ENCODE measurements at places on chromosomes 4 and X.

- no peak for DNase-seq
Observed at GRCh38 chr4:52407545-52407944, 251.6 kb downstream of the USP46 start.

DNA sequence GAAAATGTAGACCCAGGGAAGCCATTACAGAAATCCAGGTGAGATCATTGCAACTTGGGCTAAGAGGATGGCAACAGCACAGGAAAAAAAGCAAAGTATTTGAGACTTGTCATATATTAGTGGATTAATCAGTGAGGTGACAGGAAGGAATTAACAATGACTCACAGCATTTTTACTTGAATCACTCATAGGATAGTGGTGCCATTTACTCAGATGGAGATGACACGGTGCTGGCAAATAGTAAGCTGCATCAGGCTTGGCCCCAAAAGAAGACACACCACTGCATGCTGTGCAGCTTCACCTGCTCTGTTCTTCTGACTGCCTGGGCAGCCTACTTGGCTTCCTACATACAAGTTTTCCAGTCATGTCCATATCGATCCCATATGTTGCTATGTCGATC lies 144.8 kb downstream of the FRYL start:
- no peak for DNase-seq

DNA sequence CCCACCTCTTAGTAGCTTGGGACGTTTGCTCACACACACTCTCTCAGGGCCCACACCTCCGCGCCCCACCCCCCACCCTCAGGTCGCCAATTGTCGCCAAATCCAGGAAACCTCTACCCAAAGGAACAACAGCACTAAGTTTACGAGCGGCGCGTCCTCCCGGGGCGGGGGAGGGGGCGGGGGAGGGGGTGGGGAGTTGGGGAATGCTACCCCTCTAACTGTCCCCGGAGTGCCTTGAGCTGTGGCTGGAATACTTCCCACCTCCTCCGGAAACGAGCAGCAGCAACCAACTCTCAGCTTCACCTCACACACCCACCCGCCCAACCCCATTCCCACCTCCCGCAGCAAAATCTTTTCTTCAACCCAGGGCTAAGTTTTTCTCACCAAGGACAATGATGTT lies 135.6 kb upstream of the ZIC3 start:
- no peak for DNase-seq

GRCh38 chr4:8548731-8549351 lies 31.4 kb upstream of the GPR78 start:
- no peak for DNase-seq

- DNase-seq = no peak
Observed at GRCh38 chr4:72365016-72365415, 204.0 kb downstream of the ADAMTS3 start.

DNA sequence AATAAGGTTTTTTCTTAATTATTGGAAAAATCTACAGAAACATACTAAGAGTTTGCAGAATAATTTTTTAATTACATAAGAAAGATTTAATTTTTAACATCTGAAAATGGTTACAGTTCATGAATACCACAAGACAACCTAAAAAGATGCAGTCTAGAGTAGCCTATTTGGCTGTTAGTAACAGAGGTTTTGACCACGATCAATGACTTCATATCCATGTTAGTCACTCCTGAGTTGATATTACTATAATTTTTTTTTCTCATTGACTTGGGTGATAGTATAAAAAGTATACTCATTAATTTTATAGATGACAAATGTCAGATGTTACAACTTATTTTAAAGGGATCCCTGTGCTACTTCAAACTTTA lies 272.5 kb downstream of the DCTD start:
- DNase-seq = no peak

DNA sequence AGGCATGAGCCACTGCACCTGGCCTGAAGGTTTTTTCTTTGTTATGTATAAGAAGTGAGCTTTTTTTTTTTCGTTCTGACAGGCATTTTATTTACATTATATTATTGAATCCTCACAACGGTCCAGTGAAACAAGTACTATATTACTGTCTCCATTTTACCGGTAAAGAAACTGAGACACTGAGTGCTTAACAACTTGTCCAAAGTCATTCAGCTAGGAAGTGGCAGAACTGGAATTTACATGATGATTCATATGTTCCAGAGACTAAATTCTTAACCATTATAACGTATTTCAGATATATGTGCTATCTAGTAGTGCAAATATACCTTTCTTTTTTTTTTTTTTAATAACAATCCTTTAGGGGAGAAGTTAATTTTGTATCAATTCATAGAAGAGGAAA lies 18.4 kb upstream of the SLC6A14 start:
- DNase-seq = no peak

DNA sequence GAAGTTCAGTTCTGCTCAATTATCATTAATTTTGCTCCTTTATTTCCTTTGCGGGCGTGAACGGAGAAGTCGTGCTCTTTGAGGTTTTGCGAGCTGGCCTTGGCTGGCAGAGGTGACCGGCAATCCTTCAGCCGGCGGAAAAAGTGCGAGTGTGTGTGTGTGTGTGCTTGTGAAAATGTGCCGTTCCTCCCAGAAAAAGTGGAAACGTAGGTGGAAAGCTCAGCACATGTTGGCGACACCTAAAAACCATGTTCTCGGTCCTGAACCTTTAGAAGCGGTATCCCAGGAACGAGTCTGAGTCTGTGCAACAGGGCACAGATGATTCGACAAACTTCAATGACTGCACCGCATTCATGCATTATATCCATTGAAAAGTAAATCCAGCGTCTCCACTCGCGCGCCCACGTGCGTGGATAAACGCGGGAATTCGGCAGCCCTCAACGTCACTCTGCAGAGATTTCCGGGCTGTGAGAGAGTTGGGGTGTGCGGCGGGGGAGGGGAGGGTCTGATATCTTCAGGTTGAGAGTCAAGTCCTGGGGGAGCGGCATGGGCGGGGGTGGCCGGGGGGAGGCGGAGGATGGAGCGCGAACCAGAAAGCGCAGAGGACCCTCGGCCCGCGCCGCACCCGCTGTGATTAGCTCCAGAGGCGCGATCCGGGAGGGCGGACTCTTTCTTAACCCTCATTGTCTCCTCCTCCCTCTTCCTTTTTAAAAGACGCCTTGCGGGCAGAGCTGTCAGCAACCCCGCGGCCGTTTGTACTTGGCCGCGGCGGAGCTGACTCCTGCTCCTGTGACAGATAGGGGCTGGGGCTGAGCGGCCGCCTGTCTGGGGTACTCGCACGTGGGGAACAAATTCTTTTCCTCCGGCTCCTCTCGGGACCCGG lies at the start of gene SHISA3:
Gene SHISA3 (plus strand): TSS at position 737 of the 883 bp plus-strand sequence. CDS start 569 bp downstream, outside the sequence.
- DNase-seq = no peak

DNA sequence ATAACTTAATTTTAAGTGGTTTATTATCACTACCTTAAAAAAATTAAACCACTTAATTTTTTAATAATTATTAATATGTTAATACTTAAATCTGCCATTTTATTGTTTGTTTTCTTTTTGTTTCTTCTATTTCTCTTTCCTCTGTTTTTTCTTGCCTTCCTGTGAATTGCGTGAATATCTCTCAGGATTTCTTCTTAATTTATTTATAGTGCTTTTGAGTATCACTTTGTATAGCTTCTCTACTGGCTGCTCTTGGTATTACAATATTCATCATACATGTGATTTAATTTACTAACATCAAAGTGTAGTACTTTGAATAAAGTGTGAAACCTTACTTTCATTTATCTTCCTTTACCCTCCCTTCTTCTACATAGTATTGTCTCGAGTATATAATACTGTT lies 349.5 kb upstream of the CPXCR1 start:
- DNase-seq = no peak

DNA sequence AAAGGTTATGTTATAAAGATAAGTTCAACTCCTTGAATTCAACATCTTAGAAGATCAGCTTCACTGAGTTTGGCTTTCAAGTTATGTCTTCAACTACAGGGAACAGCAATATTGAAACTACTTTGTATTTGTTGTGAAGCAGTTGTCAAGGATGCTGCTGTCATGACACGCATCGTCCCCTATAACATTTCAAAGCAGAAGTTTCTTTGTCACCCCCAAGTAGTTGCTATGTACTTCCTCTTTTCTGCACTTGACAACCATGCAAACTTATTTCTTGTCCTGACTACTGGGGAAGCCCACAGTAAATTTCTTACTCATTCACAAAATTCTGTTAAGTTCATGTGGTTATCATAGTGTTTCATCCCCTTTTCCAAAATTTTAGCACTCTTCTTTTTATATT lies 14.3 kb downstream of the ANTXR2 start:
- no peak for DNase-seq

GRCh38 chr4:2942037-2942531 lies 21.1 kb downstream of the NOP14 start:
- DNase-seq = no peak

DNA sequence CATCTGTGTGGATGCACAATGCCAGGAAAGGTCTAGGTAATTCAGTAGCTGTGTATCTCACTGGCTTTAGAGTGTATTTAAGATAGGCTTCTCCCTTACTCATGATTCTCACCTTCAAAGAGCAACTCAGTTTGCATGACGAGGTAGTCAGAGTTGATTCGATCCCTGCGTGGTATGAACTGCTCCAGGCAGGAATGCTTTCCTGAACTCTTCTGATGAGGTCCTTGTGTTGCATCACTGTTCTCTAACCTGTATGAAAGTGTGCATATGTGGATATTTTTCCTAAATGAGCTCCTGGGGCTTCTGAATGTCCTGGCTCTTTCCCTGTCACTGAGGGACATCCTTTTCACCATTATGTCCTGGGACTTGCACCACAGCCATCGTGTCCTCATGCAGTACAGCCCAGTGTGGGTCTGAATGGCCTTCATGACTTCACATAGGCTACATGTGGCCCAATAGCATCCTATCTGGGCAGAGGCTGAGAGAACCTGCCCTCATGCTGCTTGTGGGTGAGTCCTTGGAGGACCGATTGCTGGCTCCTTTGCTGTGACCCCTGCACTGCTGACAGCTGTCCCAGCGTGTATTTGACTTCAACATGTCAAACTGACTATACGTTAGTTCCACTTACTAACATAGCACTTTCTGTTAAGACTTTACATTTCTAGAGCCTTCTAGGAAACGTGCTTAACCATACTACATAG lies 65.3 kb upstream of the WDR1 start:
- DNase-seq = no peak

GRCh38 chr4:154738426-154738825 lies 5.4 kb upstream of the LRAT start:
- DNase-seq = no peak

DNA sequence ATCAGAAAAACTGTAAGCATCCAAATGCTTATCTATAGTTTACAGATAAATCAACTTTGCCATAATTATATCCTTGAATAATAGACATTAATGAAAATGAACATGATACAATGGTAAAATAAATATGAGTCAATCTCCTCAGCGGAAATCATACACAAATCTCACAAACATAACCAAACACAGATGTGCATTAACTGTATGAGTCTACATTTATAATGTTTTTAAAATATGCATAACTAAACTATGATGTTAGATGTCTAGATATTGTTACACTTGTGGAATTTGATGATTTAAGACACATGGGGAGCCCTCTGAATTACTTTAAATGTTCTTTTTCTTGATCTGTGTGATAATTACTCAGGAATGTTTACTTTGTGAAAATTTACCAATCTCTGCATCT lies 951.2 kb downstream of the TECRL start:
- DNase-seq = no peak

DNA sequence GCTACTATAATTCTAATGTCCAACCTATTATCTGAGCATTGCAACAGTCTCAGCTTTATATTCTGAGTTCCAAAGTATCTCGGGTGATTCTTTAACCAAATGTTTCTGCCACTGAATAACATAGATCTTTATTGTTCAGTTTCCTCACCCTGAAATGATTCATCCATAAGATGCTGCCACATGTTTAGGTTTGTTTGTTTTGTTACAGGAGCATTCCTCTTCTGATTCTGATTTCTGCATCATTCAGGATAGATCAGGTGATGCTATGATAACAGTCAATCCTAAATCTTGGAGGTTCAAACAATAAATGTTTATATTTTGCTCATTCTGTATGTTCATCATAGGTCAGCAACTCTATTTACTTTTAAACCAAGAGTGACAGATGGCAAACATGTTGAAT lies 927.6 kb downstream of the PCDH7 start:
- no peak for DNase-seq

DNA sequence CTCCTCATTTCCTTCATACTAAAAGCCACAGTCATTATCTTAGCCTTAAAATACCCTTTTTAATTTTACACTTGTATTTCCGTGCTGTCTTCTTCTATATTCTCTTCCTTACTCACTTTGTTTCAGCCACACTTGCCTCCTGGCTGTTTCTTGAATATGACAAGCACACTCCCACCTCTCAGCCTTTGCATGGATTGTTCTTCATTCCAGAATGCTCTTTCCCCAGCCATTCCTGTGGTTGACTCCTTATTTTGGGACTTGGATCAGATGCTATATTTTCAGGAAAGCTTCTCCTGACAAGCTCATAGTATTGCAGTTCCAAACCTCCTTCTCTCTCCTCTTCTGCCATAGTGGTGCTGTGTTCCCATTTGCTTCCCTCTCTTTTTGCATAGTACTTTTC lies 291.3 kb downstream of the PDHA2 start:
- no peak for DNase-seq

- no peak for DNase-seq
Observed at GRCh38 chr4:19095491-19096046, 1074.0 kb upstream of the LCORL start.

- DNase-seq = no peak
Observed at GRCh38 chr4:19689511-19689910, 562.2 kb upstream of the SLIT2 start.

GRCh38 chrX:109918753-109919152 lies 84.2 kb upstream of the TMEM164 start:
- no peak for DNase-seq

DNA sequence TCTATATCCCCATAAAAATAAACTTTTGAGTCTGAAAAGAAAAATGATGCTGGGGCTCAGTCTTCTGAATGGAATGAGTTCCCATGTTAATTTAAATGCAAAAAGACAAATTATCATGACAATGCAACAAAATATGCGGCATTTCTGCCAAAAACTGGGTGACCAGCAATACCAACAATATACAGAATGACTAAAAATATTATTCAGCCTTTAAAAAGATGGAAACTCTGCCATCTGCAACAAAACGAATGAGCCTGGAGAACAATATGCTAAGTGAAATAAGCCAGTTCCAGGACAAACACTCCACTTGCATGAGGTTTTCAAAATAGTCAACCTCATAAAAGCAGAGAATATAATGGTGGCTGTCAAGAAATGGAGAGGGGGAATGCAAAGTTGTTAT lies 558.5 kb downstream of the IL15 start:
- DNase-seq = no peak

GRCh38 chrX:49960061-49960460 lies 37.7 kb downstream of the CLCN5 start:
- no peak for DNase-seq

Measured in stimulated activated CD8-positive, alpha-beta memory T cell treated with anti-CD3 and anti-CD28 coated beads, Interleukin-15, amount 100 ng/mL, for 4 hours (primary cell).